ENCODE measurements at places on chromosomes 3 and 15. TPM values are rescaled to one million over a fixed set of nuclear protein-coding genes. Genes with fewer than 3 reads are reported as not detected.

- DNase-seq = peak; percentile 46
Observed at GRCh38 chr3:107662124-107662507, 139.4 kb downstream of the BBX start.

- DNase-seq = no peak
Observed at GRCh38 chr15:80934761-80935221, 54.8 kb downstream of the MESD start.

PEX5L gene
- not detected for total RNA-seq

GRCh38 chr3:24433838-24434591, 60.6 kb downstream of the THRB start:
- DNase-seq = no peak

GRCh38 chr3:54631516-54632325, 296.1 kb downstream of the LRTM1 start:
- no peak for DNase-seq

- no peak for DNase-seq
Observed at GRCh38 chr3:156463123-156463522, 91.8 kb downstream of the SSR3 start.

DNA sequence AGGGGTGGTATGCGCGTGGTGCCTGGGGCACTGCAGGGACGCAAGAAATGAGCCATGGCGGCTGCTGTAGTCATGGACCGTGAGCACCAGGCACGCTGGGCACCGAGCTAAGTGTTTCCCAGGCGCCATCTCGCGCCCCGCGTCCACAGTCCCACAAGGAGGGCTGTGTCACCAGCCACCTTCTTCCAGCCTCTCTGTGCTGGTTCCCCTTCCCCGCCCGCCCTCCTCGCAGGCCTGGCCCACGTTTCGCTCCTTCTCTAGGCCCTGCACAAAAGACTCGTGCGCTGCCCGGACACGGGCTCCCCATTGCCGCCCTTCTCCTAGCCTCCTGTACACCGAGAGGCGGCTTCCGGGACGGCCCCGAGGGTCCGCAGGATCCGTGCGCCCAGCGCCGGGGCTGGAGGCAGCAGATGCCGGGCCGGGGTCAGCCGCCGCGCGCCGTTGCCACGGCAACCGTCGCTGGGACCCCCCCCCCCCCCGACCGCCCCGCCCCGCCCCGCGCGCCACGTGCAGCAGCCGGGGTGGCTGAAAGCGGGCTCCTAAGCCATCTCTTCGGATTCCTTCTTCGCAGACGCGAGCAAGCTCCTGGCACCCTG, 113.4 kb downstream of the SRGAP3 start:
- DNase-seq = no peak

CFAP92 gene
- total RNA-seq = not detected

DNA sequence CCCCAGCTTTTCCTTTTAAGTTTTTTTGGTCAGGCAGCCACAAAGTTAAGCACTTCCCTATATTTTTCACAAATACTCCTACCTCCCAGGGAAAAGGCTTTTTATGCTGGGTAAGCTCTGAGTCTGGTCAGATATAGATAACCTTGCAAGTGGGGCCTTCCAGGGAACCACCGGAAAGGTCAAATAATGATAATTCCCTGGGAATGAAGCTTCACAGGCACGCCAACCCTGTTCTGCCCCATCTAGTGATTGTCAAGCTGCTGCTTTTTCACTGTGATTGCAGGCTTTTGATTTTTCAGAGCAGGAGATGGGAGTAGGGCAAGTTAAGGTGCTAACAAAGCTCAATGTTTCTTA, 121.0 kb downstream of the ZNF609 start:
- DNase-seq = no peak

GRCh38 chr3:9826815-9827573, 16.8 kb downstream of the RPUSD3 start:
- no peak for DNase-seq

- DNase-seq = no peak
Observed at GRCh38 chr3:75951941-75952340, 166.6 kb upstream of the ZNF717 start.

PLCD1 gene
- total RNA-seq = 93.3 TPM

SPPL2A gene
- 281 TPM for total RNA-seq

- no peak for DNase-seq
Observed at GRCh38 chr15:45523166-45523460, 558 bp upstream of the SLC30A4 start.

SLCO2A1 gene
- 115 TPM for total RNA-seq

NOX5 gene
- total RNA-seq = 0.54 TPM

CD276 gene
- 67.6 TPM for total RNA-seq

GRCh38 chr15:80152180-80152895, 461 bp upstream of the FAH start:
- DNase-seq = peak; percentile 92

GRCh38 chr3:18609187-18609586, 184.0 kb upstream of the SATB1 start:
- no peak for DNase-seq

UPK1B gene
- total RNA-seq = 1.8 TPM

DNA sequence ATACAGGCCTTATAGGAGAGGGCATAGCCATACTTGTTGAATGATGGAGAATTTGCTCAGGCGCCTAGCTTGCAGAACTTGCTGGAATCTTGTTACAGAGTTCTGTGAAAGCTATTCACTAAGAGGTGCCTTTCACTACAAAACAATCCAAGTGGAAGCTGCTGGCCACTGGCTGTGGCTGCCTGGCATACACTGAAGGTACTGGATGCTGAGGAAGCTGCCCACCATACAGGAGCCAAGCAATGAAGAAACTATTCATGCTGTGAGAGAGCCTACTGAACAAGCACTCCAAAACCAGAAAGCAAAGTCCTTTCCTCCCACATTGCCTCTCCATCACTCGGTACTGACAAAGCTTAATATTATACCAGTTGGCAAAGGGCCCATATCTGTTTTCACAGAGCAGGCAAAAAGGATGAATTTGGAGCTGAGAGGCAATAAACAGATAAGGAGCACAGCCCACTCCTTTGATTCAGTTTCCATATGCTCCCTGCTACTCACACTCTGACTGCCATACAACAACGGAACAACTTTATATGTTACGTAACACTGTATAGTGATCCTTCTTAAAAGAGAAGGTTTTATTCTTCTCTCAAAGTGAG, 192.6 kb upstream of the ALCAM start:
- DNase-seq = no peak

SLC9C1 gene
- total RNA-seq = not detected

P2RY1 gene
- total RNA-seq = 3.0 TPM

PTPRG gene
- 154 TPM for total RNA-seq

- no peak for DNase-seq
Observed at GRCh38 chr15:56467616-56468015, 2.7 kb upstream of the MNS1 start.

RGMA gene
- 22.1 TPM for total RNA-seq

- no peak for DNase-seq
Observed at GRCh38 chr3:29515451-29515850, 234.6 kb downstream of the RBMS3 start.

- DNase-seq = no peak
Observed at GRCh38 chr15:56804938-56805337, 71.6 kb upstream of the ZNF280D start.

DNA sequence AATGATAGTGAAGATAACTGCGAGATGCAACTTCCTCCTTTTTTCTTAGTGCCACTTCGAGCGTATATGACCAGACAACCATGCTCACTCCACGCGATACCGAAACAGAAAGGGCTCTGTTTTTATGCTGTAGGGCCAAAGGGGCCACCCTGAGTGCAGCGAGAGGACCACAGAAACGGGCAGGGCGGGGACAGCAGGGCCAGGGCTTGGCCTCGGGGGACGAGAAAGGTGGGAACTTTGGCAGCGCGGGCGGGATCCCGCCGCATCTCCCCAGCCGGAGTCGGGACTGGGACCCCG, 483 bp downstream of the VPS13C start:
- DNase-seq = no peak

DNA sequence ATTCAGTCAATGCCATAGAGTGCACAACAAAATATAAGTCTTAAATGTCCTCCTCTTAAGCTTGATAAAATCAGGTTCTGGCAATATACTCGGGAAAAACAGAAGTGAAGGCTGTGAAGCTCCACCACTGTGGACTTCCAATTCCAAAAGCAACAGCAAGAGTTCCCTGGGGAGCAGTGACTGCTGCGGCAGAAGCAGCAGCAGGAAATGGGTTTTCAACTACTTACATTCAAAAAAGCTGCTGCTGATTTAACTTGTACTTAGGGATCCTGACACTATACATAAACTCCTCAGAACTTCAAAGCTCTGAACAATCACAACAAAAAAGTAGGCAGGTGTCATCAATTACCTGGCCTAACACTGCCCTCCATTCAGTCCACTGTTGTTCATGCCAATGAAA, 4.7 kb downstream of the CEP152 start:
- DNase-seq = no peak

- no peak for DNase-seq
Observed at GRCh38 chr15:42138968-42139386, 17.5 kb downstream of the PLA2G4F start.

SLC28A1 gene
- total RNA-seq = 1.6 TPM

HIGD2B gene
- total RNA-seq = not detected

GHSR gene
- not detected for total RNA-seq

DNA sequence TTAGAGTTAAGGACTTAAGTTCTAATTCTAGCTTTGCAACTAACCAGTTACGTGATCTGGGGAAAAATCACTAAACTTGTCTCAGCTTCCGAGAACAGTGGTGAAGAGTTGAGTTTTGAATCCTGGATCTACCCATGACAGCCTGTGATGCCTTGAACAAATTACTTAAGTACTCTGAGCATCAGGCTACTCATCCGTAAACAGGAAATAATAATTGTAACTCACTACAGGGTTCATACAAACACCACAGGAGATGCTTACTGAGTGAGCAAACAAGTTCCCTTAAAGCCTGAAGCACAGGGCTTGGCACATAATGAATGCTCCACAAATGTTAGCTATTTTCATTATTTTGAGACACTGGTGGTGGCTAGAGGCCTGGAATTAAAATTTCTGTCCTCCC, 158.8 kb downstream of the ERC2 start:
- no peak for DNase-seq

- no peak for DNase-seq
Observed at GRCh38 chr15:62047282-62047827, 12.9 kb downstream of the VPS13C start.

GPR160 gene
- total RNA-seq = 2.2 TPM

DNA sequence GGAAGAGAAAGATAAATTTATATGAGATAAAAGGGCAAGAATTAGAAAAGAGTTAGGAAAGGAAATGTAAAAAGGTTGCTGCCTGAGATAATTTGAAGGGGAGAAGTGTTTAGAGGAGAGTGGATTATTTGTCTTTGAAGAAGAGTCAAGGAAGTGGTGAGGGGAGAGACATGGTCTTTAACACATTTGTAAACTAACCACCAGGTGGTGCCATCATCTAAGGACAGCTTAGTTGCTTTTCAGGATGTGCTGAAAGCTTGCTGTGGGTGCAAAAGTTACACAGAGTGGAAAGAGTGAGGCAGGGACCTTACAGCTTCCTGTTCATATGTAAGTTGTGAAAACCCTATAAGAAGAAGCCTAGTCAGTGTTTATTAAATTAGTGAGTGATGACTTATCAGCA, 114.1 kb upstream of the DNAJC19 start:
- no peak for DNase-seq

HRG gene
- not detected for total RNA-seq

DNA sequence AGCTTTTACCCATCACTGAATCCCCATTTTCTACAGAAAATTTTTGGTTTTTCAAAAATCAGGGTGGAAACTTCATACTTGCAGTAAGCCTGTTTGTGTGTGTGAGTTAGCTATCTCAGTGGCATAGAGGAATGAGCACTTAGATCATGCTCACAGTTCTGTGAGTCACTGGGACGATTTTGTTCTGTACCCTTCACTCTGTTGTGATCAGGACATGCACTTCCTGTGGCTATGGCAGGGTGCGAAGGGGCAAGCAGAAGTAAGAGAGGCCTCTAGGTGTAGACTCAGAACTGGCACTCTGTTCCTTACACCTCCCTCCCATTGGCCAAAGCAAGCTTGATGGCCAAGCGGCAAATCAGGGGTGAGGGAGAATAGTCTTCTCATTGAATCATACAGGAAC, 11.6 kb downstream of the NIPA2 start:
- no peak for DNase-seq

- DNase-seq = no peak
Observed at GRCh38 chr15:63544258-63545026, 40.0 kb downstream of the USP3 start.

PLA2G4E gene
- total RNA-seq = not detected

CHRFAM7A gene
- total RNA-seq = 7.0 TPM

- no peak for DNase-seq
Observed at GRCh38 chr15:60720493-60721256, 241.7 kb upstream of the ICE2 start.

GRCh38 chr3:196938124-196938523, 4.2 kb downstream of the NCBP2 start:
- no peak for DNase-seq

GRCh38 chr3:187740421-187741399, 4.6 kb downstream of the BCL6 start:
- DNase-seq = no peak

NLGN1 gene
- 17.8 TPM for total RNA-seq

DNA sequence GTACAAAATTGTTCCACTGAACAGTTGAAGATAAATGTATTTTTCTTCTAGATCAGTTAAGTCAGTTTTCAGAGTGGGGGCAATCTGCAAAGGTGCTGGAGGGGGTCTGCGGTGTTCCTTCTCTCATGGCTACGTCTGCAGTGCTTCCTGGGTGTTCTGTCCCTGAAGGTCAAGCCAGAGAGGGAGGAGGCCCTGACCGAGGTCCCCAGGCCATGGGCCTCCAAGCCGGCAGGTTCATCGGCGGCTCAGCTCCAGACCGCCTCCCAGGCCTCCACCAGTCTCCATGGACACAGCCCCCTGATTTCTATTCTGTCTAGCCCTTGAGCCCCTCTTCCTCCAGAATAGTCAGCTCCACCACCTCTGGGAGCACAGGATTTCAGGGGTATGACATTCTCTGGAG, 28.5 kb upstream of the TSEN2 start:
- DNase-seq = no peak

DNA sequence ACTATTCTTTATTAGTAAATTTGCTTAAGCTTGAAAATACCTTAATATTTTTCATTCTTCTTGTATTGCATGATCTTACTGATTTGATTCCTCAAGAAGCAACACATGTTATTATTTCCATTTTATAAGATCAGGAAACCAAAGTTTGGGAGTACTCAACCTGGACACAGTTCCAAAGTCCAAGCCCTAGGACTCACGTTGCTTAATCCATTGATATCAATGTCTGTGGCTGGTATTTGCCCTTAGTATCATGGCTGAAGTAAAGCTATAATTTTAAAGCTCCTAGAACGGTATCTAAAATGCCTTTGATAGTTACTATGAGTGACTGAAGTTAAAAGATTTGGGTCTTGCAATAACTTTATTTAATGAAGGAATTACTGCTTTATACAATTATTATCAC, 1045.3 kb downstream of the TUSC7 start:
- no peak for DNase-seq

Measured in thoracic aorta (tissue), 2 donors.